Effector memory CD8-positive, alpha-beta T cell (primary cell): ENCODE measurements at places on chromosomes 1 and 21.

GRCh38 chr1:31755850-31756492, 8.2 kb downstream of the ADGRB2 start:
- DNase-seq, result no peak

GRCh38 chr1:185733818-185734735, at the start of gene HMCN1:
Gene HMCN1 (plus strand): TSS chr1:185734391. CDS start chr1:185734780, 389 bp downstream.
- peak; percentile 4 for DNase-seq

GRCh38 chr1:110339407-110340206, 430 bp downstream of the RBM15 start:
- peak; percentile 53 for DNase-seq

DNA sequence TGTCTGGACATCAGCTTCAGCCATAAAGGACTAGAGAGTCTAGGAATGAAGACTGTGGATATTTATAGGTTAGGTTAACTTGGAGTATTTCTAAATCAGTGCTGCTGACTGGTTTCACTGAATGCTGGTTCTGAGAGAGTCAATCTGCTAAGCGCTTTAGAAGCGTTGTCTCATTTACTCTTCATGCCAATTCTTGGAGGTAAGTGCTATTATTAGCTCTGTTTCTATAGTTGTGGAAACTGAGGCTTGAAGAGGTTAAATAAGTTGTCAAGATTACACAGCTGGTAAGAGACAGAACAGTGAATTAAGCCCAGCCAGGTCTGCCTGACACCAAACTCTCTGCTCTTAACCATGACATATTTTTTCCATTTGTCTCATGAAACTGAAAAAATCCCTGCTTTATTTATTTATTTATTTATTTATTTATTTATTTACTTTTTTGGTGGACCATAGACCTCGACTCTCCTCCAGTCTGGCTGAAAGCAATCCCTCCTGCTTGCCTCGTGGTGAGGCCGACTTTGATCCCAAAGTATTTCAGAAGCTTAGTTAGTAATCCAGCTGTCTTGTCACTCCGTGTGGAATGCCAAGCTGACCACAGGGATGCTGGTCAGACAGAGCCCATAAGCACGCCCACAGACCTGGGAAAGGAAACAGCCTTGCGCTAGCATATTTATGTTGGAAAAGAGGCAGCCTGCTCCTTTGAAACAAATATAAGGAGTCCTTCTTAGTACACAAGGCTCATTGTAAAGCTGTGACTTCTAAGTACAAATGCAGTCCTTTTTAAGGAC, 16.9 kb downstream of the NTMT2 start:
- no peak for DNase-seq

- DNase-seq, result no peak
These were observed 860.0 kb downstream of the LTN1 start for GRCh38 chr21:28132713-28133112.

GRCh38 chr1:105208581-105208980, 1458.9 kb downstream of the AMY1C start:
- DNase-seq, result no peak

- DNase-seq, result no peak
These were observed 52.1 kb downstream of the CD34 start for GRCh38 chr1:207858806-207859205.

DNA sequence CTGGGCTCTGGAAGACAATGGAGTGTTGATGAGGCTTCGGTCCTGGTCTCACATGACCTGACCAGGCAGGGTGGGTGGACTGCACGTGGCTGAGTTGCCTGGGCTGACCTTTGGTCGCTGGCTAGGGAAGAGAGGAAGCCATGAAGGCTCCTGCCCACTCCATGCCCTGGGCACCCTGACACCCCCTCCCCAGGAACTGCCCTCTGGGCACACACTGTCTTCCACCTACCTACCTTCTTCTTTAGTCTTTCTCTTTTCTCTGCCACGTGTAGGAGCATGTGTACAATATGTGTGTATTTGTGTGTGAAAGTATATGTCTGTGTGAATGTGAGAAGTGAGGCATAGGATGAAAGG, 15.1 kb downstream of the POU3F1 start:
- DNase-seq, result no peak

GRCh38 chr1:170932236-170932635, 3.1 kb upstream of the MROH9 start:
- DNase-seq, result no peak

- no peak for DNase-seq
These were observed 144.9 kb upstream of the POU3F1 start for GRCh38 chr1:38191461-38191860.

- no peak for DNase-seq
These were observed 63.4 kb downstream of the USP1 start for GRCh38 chr1:62500210-62500609.

DNA sequence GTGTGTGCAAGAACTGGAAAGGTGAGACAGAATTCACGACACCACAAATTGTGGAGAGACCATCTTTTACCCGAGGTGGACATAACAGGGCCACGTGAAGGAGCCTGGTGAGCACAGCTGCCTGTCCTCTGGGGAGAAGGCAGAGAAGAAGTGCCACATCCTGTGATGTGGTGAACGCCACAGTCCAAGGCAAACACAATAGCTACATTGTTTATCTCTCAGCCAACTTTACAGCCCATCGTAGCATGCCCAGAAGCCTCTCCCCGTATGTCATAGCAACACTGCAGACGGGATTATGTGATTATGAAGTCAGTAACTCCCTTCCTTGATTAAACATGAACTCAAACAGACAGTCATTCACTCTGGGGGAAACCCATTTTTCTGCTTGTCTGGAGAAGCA, 612.2 kb downstream of the SMYD3 start:
- DNase-seq, result no peak
